Right renal cortex interstitium (tissue), 3 donors: ENCODE measurements at places on chromosomes 12 and 14.

GRCh38 chr14:74400031-74400685, 25.9 kb downstream of the SYNDIG1L start:
- no peak for DNase-seq

GRCh38 chr14:99037777-99038430, 234.1 kb downstream of the BCL11B start:
- no peak for DNase-seq

DNA sequence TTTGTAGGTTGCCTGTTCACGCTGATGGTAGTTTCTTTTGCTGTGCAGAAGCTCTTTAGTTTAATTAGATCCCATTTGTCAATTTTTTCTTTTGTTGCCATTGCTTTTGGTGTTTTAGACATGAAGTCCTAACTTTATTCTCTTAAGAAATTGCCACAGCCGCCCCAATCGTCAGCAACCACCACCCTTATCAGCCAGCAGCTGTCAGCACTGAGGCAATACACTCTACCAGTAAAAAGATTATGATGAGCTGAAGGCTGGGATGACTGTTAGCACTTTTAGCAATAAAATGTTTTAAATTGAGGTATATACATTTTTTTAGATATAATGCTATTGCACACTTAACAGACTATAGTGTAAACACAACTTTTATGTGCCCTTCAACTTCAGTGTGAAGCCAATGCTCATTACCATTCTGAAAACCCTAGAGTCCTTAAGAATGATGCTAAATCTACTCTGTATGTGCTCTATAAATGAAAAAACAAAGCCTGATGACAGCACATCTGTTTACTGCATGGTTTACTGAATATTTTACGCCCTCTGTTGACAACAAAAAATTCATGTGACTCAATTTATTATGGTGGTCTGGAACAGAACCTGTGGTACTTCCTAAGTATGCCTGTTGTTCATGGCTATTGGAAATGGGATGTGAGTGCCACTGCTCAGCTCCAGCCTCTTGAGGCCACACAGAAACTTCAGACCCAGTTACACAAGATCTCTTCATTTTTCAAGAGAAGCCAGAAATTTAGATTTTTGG, 197.4 kb downstream of the DUSP6 start:
- DNase-seq = no peak

DNA sequence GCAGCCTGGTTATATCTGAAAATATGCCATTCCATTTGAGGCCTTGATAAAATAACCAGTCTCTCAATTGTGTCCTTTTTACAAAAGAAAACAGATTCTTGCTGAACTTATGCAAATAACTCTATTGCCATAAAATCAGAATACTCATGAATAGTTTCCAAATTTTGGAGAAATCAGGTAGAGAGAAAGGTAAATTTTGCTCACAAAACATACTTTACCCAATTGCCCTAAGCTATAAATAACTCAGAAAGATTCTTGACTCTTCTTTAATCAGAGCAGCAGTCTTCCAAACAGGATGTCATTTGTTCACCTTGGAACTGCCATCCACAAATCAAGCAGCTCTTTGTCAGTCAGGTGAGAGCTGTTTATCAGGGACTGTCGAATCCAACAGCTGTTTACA, 12.6 kb downstream of the ZNF26 start:
- no peak for DNase-seq

GRCh38 chr12:63843254-63843720, 1.2 kb upstream of the SRGAP1 start:
- no peak for DNase-seq

DNA sequence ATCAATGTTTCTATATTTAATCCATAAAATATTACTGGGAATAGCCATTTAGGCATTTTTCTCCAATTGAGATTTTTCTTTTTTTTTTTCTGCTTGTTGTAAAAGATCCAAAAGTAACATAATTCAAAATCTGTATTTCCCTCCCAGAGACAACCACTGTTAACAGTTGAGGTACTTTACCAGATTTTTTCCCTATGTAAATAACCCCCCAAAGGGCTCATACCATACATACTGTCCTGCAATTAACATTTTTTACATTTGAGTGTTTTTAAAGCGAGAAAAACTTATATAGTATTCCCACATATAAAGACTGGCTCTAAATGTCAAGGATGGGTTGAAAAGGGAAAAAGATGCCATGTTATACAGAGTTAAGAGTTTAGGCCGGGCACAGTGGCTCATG, 18.1 kb downstream of the PPP1R12A start:
- no peak for DNase-seq

DNA sequence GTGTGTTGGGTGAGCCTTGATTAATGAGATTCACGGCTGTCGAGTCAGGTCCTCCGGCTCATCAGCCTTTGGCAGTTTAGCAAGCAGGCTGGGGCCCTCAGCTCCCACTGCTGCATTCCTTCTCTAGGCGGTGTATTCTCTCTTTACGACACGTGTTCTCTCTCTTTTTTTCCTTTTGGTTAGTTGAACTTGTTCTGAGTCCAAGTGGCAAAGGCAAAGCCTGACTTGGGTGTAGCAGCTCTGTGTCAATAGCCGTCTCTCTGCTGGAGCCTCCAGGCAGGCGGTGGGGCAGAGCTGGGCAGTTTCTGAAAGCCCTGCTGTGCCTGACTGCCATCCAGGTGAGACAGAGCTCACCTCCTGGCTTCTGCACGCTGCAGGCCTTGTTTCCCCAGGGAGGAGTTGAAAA, 46.6 kb downstream of the SUSD6 start:
- no peak for DNase-seq

DNA sequence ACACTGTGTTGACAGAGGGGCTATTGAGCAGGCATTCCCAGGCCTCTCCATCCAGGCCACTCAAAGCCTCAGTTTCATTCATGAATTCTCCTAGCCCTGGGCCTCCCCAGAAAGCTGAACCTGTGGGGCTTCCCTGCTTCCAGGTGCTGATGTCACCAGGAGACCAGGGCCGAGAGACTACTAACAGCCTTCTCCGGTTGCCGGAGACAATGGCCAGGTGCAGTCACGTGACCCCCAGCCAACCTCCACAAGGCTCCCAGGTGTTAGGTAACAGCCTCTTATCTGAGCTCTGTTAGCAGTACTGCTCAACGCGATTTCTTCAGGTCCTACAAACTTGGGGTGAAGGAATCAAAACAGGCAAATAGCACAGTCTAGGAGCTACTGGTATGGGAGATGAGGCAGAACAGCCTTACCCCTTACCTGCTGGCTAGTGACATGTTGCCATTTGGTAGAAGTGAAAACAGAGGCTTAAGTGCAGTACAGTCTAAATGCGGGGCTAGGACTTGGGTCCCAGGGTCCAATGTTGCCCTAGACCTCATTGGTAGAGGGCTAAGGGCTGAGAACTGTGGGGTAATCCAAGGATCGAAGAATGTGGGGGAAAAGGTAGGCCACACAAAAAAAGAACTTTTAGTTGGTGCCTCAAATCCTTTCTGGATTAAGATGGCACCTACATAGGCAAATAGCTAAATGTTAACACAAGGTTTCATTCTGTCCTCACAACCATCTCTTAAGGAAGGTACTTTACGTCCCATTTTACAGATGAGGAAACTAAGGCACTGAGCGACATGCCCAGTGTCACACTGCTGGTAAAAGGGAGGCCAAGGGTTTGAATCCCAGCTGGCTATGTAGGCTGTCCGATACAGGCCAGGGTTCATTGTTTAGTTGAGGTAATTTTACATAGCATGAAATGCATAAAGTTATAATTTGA, 3.8 kb downstream of the CCDC88C start:
- no peak for DNase-seq

- DNase-seq = peak; percentile 92
Observed at GRCh38 chr12:120469450-120470149, at the start of gene SRSF9. Gene SRSF9 (minus strand): TSS chr12:120469748. CDS start chr12:120469609, 139 bp downstream.

- DNase-seq = no peak
Observed at GRCh38 chr12:10027721-10028120, 2.8 kb upstream of the CLEC9A start.

GRCh38 chr14:54706769-54707168, 139.8 kb downstream of the SAMD4A start:
- DNase-seq = no peak

DNA sequence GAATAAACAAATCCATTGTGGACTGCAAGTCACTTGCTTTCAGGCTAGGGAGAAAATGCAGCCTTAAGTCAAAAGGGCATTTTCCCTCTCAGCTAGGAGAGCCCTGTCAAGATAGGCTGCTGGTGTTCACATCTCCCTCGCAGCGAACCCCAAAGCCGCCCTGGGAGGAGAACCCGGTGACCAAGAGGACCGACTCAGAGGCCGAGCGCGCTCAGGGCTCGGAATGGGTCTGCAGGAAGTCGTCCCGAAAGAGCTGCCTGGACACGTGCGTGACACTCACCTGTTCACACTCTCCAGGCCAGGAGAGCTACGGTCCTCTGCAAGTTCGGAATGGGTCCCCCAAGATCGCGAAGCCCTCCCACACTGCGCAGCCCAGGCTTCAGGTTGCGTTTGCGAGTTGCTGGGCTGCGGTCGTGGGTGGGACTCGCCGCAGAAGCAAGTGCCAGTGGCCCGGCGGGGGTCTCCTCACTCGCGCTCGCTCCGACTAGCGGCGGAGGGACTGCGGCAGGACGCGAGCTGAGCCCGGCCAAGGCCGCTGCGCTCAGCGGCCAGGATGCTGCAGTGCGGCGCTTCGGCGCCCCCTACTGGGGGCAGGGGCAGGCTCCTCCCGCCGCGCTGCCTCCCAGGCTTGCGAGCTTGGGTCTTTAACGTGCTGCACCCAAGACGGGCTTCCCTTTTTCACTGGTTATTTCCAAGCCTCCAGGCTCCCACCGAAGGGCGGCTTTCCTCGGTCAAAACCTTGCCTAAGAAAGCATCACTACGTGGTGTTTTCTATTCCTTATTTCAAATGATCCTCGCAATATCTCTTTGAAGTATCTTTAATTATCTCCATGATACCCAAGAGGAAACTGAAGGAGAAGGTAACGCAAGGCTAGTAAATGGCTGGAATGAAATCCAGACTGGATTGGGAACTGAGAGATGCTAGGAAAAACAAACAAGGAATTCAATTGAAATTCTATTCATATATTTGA, at the start of gene RERG:
RERG (minus strand) TSS at position 503 of the 971 bp plus-strand sequence. CDS start 3,928 bp downstream, outside the sequence.
- peak; percentile 78 for DNase-seq

- no peak for DNase-seq
Observed at GRCh38 chr12:4771960-4772566, 51.9 kb downstream of the GALNT8 start.

DNA sequence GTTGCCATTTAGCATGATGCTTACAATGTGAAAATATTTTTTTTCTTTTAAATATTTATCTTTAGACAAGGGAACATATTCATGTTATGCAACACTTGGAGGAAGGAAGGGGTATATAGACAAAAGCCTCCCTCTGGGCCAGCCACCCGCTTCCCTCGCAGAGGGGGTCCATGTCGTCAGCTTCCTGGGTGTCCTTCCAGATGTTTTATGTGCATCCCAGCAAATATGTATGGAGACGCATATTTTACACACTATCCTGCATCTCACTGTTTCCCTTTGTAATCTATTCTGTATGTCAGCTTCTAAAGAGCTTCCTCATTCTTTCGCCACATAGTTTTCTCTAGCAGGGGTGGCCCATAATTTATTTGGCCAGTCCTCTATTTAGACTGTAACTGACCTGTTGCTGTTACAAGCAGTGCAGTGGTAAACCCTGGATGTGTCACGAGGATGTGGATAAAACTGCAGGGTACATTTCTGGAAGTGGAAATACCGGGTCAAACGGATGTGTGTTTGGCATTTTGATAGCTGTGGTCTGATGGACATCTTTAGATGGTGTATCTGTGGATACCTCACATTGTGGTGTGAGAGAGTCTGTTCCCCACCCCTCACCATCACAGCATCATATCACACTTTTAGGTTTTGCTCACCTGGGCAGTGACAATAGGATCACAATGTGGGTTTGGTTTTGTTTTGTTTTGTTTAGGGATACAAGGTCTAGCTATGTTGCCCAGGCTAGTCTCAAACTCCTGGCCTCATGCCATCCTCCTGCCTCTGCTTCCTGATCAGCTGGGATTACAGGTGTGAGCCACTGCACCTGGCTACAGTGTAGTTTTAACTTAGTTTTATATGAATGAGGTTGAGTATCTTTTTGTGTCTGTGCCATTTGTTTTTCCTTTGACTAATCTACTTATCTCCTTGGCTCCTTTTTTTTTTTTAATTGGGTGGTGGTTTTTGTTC, 31.6 kb downstream of the FAM222A start:
- DNase-seq = no peak

DNA sequence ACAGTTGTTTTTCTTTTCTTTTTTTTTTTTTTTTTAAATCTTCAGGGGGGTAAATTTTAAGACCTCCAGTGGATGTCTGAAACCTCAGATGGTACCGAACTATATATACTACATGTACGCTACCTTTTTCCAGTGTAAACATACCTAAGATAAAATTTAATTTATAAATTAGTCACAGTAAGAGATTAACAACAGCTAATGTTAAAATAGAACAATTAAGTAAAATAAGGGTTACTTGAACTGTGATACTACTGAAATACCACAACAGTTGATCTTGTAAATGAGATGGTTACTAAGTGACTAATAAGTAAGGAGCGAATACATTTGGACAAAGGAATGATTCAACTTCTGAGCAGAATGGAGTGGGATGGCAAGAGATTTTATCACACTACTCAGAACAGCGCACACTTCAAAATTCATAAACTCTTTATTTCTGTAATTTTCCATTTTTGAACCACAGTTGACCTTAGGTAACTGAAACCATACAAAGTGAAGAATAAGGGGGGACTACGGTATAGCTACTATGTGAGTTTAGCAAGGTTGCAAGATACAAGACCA, 80.5 kb upstream of the PCED1B start:
- no peak for DNase-seq

- no peak for DNase-seq
Observed at GRCh38 chr12:6699989-6700645, 498 bp downstream of the PIANP start.

DNA sequence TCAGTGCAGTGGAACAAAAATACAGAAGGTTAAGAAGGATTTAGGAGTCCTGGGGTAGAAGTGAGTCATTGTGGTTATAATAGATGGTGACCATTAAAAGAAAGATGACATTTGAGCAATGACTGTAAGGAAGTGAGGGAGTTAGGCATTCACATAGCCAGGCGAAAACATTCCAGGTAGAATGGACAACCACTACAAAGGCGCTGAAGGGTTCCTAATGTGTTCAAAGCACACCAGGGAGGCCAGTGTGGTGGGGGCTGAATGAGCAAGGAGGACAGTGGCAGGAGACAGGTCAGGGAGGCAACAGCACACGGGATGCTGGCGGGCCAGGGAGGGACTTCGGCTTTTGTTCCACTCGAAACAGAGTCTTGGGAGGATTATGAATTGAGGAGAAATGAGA, 129.9 kb downstream of the NPAS3 start:
- no peak for DNase-seq

- no peak for DNase-seq
Observed at GRCh38 chr12:11719678-11720099, 70.2 kb downstream of the ETV6 start.

- DNase-seq = no peak
Observed at GRCh38 chr14:23572836-23573235, 5.2 kb upstream of the AP1G2 start.

DNA sequence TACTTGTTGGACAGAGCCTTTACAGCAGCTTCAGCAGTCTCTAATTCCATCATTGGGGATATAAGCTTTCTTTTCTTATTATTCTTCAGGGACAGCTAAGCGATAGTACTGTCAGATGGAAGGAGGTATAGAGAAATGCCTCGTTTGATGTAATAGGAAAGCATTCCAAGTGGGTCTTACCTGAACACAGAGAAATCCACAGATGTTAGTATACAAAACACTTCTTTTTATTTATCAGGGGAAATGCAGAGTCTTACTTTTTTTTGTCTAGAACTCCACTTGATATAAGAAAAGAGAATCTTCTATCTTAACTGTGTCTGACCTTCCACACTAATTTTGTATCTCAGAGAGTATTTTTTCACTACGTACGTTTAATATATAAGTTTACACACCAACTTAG, 1.9 kb downstream of the SYT1 start:
- DNase-seq = no peak

GRCh38 chr12:22687361-22688076, 62.5 kb downstream of the ETNK1 start:
- DNase-seq = no peak
